Muscle of arm (tissue), 14 donors: ENCODE measurements at places on chromosomes 6 and 20. TPM values are rescaled to one million over a fixed set of nuclear protein-coding genes. Genes with fewer than 3 reads are reported as not detected.

DNA sequence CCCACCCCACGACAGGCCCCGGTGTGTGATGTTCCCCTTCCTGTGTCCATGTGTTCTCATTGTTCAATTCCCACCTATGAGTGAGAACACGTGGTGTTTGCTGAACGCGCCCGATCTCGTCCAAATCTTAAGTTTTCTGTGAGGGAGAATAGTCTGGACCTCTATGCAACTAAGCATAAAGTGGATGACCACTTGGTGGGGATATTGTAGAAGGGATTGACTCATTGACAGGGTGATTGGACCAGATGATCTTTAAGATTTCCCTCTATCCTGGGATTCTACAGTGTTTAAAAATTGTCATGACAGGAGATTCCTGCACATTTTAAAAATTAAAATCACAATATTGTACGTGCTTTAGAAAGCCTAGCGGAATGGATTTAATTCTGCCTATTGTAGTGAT, 141.3 kb downstream of the TRMT11 start:
- peak; percentile 53 for DNase-seq

GRCh38 chr6:7976485-7977056, 66.0 kb upstream of the TXNDC5 start:
- no peak for DNase-seq

DNA sequence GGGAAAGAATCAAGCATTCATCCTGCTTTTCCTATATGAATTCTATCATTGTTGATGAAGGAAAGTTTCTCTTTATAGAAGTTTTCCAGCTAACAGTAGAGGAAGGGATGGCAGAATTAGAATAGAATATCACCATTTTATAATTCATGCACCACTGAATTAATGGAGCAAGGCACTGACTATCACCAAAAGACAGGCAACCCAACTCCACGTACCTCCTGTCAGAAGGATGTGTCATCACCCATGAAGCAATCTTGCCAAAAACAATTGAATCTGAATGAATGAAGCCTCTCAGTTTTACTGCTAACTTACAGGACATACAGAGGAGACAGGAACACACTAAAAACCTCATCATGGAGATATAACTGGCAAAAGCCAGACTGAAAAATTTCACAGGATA, 122.4 kb downstream of the NFATC2 start:
- no peak for DNase-seq

- DNase-seq = no peak
Observed at GRCh38 chr20:33689973-33690372, 3.8 kb upstream of the E2F1 start.

- DNase-seq = no peak
Observed at GRCh38 chr6:169702840-169703246, 917 bp downstream of the C6orf120 start.

DNA sequence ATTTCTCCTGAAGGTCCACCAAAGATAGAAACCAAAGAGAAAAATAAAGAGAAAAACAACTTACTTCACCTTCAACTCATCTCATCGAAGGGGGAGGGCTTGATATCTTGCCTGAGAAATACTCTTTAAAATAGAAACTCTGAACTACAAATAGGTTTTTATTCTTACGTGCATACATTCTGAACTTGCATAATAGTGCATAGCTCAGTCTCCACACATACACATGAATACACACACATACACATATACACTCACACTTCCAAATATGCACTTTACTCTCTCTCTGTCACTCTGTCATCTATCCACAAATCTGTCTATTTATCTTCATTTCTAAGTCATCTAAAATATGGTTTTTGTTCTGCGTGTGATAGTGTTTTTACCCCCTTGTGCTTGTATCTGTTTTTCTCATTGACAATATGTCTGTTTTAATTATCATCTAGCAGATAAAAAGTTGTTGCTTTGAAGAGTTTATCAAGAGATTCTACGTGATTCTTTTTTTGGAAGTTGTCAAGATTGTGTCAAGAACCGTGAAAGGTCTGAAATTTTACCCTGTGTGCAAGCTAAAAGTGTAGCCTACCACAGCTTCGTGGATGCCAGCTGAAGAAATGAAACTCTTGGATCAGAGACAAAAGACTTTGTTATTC, 468.8 kb downstream of the EPM2A start:
- no peak for DNase-seq

GRCh38 chr6:139584599-139584998, 210.2 kb upstream of the CITED2 start:
- no peak for DNase-seq

GRCh38 chr6:3789018-3789895, 37.7 kb upstream of the PXDC1 start:
- DNase-seq = no peak

DNA sequence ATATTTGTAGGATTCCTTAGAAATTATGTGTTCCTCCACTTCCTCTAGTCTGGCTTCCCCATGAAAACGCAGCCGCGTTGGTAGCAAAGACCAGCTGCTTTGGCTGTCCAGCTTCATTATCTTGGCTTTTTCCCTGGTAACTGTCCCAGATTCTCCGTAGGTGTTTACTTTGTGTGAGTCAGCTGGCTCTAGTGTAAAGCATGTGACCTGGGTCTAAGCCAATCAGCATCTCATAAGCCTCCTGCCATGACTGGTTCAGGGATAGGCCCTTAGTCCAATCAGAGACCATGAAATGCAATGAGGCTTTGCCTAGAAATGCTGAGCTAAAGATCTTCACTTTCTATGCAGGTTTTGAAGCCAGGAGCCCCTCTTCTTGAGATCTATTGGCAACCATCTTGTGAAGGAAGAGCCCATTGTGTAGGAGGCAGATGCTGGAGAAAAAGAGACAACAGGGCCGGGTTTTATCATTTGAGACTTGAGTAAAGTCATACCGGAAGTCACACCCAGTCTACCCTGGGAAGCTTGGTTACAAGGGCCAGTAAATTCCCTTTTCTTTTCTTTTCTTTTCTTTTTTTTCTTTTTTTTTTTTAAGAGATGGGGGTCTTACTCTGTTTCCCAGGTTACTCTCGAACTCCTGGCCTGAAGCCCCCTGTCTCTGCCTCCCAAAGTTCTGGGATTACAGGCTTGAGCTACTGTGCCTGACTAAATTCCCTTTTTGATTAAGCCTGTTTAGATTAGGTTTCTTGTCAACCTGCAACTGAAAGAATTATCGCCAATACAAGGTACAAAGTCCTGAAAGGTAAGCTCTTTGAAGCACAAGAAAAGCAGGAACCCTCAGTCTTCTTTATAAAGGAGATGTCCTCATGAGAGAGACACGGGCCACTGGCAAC, 256.5 kb upstream of the RREB1 start:
- no peak for DNase-seq

- DNase-seq = no peak
Observed at GRCh38 chr20:37741570-37741969, 47.7 kb downstream of the CTNNBL1 start.

DNA sequence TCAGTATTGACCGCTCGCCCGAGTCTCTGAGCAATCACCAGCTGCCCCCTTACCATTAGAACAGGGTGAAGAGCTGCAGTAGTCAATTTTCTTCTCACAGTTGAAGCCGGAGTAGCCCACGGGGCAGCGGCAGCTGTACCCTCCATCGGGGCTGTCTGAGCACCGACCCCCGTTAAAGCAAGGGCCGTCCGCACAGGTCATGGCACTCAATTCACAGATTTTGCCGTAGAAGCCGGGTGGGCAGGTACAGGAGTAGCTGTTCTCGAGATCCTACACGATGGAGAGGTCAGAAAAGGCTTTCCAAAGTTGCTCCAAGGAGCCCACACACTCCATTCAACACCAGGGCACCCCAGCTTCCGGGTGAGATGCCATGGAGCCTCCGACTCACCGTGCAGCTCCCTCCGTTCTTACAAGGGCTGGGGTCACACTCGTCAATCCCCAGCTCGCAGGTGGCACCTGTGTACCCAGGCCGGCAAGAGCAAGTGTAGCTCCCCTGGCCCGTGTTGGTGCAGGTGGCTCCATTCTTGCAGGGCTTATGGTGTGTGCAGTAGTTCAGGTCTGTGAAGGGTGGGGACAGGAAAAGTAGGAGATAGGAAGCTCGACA, 5.9 kb downstream of the DLL1 start:
- DNase-seq = no peak

DNA sequence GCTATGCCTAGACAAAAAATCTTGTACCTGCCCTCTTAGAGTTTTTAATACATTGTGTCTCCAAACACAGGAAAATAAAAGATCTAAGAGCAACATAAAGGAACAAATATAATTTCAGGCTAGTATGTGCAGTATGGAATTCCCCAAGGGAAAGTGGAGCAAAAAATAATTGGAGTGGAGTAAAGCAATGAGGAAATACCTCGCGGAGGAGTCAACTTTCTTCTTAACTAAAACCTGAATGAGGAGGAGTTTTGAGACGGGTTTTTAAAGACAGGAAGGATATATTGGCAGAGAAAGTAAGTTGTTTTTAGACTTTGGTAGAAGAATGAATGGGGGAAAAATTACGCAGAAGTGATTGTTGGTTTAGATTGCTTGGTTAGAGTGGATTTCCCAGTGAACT, 14.0 kb downstream of the HIVEP1 start:
- no peak for DNase-seq

DNA sequence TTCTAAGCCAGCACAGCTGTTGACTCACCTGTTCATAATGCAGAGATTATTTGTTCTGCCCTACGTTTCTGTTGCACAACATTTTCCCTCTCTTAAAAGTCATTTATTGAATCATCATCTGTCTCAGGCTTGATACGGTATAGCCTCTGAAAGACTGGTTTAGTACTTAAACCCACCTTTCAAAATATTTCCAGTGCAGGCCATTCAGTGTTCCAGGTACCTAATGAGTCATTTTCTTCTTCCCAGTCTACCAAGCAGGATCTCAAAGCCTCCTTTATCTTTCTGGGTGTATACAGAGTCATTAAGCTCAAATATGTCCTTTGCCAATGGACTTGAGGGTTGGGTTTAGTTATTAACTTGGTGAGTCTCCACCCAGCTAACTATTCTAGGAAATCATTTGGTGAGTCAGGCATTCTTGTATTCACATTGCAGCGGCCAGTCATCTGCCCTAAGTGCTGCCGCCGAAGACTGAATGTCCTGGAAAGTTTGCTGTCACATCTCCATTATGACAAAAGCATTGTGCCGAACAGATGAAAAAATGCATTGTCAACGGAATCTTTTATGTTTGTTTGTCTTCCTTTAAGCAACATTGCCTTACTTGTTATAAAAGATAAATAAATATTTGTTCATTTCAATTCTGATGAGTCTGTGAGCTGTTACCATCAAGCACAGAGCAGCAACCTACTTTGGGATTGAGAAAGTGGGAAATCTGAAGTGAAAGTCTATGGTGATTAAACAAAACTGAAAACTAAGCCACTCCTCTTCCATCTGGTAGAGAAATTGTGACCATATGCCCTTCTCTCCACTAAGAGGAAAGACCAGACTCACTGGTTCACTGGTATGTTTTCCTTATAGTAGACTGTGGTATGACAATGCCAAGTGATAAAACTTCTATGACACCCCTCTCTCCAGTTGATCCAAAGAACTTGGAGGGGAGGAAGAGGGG, 14.3 kb upstream of the FAM135A start:
- DNase-seq = no peak

- DNase-seq = no peak
Observed at GRCh38 chr6:88840796-88841539, 122.5 kb downstream of the RNGTT start.

DNA sequence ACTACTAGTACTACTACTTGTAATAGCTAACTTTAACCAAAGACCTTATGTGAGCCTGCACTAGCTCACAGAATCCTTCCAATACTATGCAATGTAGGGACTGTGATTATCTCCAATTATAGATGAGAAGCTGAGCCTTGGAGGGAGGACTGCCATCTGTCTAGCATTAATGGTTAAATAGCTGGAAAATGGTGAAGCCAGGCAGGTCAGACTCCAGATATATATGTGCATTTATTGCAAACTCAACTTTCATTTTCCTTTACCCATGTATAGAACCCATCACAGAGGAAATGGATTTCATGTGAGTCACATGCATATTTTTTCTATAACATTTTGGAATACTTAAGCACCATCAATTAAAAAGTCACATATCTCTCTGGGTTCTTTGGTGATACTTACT, 229.9 kb downstream of the BCAS1 start:
- DNase-seq = no peak

DNA sequence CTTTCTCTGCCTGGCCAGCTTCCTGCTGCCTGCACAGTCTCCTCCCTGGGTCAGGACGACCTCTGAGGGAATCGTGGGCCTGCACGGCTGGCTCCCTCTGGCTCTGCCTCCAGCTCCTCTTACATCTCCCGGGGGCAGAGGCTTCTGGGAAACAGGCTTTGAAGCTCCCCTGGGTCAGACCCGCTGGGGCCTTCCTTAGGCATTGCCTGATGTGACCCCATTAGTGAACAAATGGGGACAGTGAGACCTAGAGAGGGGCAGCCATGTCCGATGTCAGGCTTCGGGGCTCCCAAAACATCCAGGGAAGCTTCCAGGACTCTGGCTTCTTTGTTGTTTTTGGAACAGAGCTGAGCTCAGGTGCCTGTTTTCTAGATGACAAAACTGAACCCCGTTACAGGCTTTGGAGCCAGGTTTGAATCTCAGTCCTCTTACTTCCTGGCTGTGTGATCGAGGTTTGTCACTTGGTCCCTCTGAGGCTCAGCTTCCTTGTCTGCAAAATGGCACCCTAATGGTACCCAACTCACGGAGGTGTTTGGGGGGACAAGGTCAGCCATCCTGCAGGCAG, 94.3 kb downstream of the CEBPB start:
- DNase-seq = no peak

- no peak for DNase-seq
Observed at GRCh38 chr20:62711703-62712101, 3.1 kb downstream of the NTSR1 start.

DNA sequence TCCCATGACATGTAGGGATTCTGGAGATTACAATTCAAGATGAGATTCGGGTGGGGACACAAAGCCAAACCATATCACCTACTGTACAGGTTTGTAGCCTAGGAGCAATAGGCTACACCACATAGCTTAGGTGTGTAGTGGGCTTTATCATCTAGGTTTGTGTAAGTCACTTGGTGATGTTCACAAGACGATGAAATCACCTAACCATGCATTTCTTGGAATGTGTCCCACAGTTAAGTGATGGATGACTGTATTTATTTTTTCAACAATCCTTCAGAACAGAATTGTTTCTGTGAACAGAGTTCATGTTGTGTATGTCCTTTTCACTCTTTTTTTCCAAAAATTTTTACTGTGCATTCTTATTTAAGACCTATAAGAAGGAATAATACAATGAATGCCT, 76.1 kb downstream of the DTD1 start:
- DNase-seq = no peak

- no peak for DNase-seq
Observed at GRCh38 chr6:105300090-105300489, 102.8 kb downstream of the PREP start.

The C6orf163 gene
- polyA plus RNA-seq = 5.8 TPM

The LST1 gene
- polyA plus RNA-seq = 5.5 TPM

The ULBP2 gene
- 0.46 TPM for polyA plus RNA-seq

The KHDRBS2 gene
- 0.32 TPM for polyA plus RNA-seq

The TCFL5 gene
- 15.2 TPM for polyA plus RNA-seq

The HTR1B gene
- polyA plus RNA-seq = not detected

The MMUT gene
- 10.0 TPM for polyA plus RNA-seq

The PLA2G7 gene
- 1.2 TPM for polyA plus RNA-seq

The EPPIN gene
- polyA plus RNA-seq = not detected

The DTD1 gene
- polyA plus RNA-seq = 32.0 TPM

The SLC22A2 gene
- polyA plus RNA-seq = not detected

The BANF2 gene
- polyA plus RNA-seq = not detected

The NNAT gene
- polyA plus RNA-seq = 610 TPM
